Activated naive CD4-positive, alpha-beta T cell (primary cell): ENCODE measurements at places on chromosomes 2 and 18.

- DNase-seq, result no peak
Observed at GRCh38 chr2:118363604-118364003, 275.3 kb downstream of the INSIG2 start.

GRCh38 chr2:113910110-113910717 is 20.3 kb downstream of the ACTR3 start:
- DNase-seq, result no peak

DNA sequence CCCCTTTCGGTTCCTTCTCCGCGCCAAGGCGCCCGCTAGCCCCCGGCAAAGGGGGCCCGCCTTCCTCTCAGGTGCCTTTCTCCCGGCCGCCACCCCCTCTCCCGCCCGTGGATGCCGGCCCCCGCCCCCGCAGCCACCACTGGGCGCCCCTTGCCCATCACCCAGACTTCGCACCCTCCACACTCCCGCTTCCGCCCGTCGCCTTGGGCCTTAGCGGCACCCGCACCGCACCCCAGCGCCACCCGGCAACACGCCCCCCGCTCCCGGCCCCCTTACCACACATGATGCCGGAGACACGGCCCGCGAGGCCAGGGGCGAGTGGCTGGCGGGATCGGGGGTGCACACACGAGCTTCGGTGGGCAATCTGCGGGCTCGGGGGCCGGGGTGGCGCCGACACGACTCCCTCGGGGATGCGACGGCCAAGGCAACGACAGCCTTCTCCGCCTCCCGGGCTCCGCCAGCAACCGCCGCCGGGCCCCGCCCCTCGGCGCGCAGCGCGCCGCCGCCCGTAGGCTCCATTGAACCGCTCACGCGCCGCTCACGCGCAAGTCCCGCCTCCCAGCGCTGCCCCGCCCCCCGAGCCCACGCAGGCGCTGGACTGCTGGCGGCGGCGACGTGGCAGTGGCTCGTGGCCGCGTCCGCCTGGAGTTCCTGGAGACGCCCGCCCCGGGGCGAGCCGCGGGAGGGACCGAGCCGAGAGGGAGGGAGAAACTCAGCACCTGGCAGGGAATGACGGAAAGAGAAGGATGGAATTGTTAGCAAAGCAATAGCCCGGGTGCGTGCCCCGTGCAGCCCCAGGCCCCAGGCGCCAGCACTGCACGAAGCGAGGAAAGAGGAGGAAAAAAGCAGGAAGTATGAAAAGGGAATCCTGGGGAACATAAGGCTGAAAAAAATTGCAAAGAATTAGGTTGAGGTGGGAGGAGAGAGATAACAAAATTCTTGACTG is at the start of gene GFPT1:
TSS of gene GFPT1 (minus strand) at position 439 of the 946 bp plus-strand sequence. CDS start at position 283, 156 bp downstream.
- DNase-seq, result peak; percentile 83

DNA sequence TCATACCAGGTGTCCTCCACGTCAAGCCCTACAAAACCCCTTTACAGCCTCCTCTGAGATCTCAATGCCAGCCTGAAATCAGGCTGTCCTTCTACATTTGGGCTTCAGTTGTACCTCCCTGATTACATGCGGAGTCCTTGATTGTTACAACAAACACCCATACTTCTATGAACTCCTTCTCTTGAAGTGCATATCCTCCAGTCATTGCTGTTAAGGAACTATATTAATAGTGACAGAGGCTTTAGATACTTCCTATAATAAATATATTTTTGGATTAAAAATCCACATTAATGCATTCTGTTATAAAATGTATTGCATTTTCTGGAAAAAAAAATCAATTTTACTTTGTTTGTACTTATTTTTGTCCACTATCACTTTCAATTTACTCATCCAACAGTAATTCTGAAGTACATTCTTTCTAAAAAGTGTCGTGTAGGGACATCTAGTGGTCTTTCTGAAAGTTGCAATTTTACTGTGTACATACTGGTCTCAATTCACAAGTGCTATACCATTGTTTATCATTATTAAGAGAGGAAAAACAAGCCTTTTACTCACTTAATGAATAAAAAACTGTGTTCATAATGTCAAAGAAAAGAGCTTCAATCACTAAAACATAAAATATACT is 316.4 kb downstream of the DSEL start:
- DNase-seq, result no peak

DNA sequence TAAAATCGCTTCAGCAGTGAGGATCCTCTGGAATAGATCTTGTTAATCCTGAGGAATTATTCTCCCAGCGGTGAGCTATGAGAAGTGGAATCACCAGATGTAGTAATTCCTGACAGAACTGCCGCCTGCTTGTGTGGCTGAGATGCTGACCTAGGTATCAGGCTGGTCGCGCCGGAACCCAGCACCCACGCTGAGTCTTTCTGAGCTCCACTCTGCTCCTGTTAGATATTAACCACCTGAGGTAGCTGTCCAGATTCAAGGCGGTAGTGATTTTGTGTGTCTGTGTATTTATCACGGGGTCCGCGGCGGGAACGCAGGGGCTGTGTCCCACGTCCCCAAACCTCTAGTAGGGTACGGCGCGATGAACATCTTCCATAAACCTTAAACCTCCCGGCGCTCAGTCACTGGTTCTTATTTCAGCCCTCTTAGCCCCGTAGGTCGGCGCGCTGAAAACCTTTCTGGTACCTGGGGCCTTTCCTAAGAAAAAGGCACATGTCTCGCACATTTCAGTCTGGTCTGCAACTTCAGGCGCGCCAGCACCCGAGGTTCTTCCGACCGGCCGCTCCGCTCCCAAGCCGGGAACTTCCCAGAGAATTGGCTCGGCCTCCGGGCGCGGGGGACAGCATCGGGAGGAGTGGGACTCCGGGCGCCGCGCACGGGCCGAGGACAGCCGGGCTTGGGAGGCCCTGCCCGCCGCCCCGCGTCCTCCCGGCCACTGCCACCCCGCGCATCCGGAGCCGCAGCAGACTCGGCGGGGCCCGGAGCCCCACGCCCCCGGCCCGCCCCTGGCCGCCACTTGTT is 542 bp upstream of the CNNM3 start:
- DNase-seq, result no peak

DNA sequence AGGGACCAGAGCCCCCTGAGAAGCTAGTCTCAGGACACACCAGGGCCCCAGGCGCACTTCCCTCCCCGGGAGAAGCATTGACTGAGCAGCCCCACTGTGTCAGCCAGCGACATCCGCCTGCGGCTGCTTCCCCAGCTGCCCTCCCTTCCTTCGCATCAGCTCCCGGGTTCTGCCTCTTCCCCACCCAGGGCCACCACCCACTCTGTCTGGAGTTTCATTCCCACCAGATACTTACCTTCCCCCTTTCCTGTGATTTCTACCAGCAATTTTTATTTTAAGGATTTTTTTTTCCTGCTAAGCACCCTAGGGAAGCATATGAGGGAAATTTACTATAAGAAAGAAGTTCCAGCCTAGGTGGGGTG is 99.2 kb downstream of the SMAD7 start:
- DNase-seq, result no peak

- no peak for DNase-seq
Observed at GRCh38 chr2:229914171-229914570, 7.6 kb downstream of the TRIP12 start.

DNA sequence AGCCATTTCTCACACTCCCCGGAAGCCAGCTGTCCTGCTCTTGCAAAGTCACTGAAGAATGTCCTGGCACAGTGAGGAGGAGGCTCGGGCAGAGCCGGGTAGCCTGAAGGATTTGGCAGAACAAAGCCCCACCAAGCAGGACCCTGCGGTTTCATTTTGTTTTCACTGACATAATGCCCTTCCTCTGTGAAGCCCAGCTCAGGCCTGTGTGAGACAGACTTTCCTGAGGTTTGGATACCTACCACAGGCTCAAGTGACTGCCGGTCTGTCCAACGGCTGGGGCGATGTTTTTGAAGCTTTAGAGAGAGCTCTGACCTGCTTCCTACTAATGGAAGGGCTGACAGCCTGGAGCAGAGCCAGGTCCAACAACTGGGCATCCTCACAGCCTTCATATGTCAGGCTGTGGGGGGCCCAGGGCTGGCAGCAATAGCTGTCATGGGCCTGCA is 99.8 kb upstream of the FZD7 start:
- DNase-seq, result no peak

- DNase-seq, result no peak
Observed at GRCh38 chr18:12246849-12247808, 7.0 kb upstream of the CIDEA start.

GRCh38 chr2:136111711-136112110 is 6.2 kb downstream of the CXCR4 start:
- DNase-seq, result no peak

GRCh38 chr2:32756074-32756727 is 128.4 kb downstream of the TTC27 start:
- no peak for DNase-seq

GRCh38 chr18:4603955-4604354 is 148.8 kb upstream of the DLGAP1 start:
- no peak for DNase-seq

DNA sequence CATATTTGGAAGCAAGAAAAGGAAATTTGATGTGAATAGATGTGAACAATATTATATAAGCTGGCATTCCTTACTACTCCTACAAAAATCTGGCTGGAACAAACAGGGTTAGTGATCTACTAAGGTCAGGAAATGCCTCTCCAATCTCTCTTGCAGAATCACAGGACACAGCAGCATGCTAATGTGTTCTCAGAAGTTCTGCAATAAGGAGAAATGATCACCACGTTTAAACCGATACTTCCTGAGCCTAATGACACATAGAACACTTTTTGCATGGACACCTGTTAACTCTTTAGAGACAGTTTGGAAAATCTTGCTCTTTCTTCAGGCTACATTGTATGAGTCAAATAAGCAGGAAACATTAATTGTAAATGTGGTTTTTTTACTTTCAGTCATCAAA is 89.6 kb upstream of the MAP3K20 start:
- no peak for DNase-seq

- peak; percentile 7 for DNase-seq
Observed at GRCh38 chr2:121071034-121071504, 213.9 kb downstream of the TFCP2L1 start.

GRCh38 chr2:17638196-17638743 is 97.8 kb downstream of the VSNL1 start:
- no peak for DNase-seq

- no peak for DNase-seq
Observed at GRCh38 chr2:104844807-104845551, 8.9 kb upstream of the POU3F3 start.

- DNase-seq, result no peak
Observed at GRCh38 chr18:63824220-63824525, 49.0 kb downstream of the SERPINB7 start.

DNA sequence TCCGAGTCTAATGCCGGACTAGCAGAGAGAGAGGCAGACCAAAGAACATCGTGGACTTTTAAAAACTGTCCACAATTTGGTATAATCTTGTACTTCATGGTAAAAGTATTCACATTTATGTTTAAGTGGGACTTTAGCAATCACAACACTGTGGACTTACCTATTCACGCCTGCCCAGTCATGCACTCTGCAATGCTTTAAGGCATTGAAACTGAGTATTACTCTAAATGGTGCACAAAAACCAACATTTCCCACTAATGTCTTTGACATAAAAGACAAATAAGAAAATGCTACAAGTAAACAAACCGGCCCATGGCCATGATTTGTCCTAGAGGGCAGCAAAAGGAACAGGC is 91.3 kb downstream of the ACVR1 start:
- no peak for DNase-seq

GRCh38 chr2:105309147-105309545 is 20.4 kb downstream of the TGFBRAP1 start:
- DNase-seq, result no peak

DNA sequence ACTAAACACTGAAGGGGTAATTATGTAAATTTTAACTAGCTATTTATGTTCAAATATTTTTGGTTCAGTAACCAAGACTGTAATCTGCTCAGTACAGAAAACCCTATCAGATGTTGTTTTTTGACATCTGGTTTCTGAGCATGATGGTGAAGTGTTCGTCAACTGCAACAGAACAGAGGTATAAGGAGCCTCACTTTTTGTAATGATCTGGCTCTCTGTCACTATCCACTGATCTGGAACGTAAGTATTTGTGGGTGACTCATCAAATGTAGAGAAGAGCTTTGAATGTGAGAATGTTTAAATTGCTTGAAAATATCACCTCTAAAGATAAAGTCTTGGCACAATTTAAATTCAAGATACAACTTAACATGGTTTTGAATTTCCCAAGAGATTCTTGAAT is 213.6 kb upstream of the FAM98A start:
- no peak for DNase-seq

GRCh38 chr2:188410504-188411235 is 119.0 kb downstream of the GULP1 start:
- DNase-seq, result no peak

- DNase-seq, result no peak
Observed at GRCh38 chr2:11867926-11868325, 121.5 kb downstream of the LPIN1 start.

- no peak for DNase-seq
Observed at GRCh38 chr2:85215448-85216401, 82.5 kb downstream of the TCF7L1 start.

DNA sequence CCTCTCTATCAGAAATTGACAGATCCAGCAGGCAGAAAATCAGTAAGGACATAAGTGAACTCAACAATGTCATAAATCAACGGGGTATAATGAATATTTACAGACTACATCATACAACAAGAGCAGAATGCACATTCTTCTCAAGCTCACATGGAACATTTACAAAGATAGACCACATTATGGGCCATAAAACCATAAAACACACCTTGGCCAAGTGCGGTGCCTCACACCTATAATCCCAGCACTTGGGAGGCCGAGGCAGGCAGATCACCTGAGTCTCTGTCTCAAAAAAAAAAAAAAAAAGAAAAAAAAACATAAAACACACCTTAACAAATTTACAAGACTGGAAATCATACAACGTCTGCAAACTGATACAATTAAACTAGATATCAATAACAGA is 36.7 kb downstream of the FBXO15 start:
- no peak for DNase-seq

DNA sequence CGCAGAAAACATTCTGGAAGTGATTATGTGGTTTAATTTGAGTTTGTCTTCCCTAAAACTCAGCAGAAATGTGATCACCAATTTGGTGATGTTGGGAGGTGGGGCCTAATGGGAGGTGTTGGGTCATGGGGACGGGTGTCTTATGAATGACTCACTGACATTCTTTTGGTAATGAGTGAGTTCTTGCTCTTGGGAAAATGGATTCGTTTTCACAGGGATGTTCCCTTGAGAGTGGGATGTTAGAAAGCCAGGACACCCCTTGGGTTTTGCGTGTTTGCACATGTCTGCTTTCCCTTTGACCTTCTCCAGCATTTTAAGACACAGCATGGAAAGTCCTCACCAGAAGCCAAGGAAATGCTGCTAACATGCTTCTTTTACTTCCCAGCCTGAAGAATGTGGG is 321.5 kb upstream of the NT5C1B start:
- DNase-seq, result no peak
